AG04449 (cell line): ENCODE measurements at places on chromosomes 2 and 18.

DNA sequence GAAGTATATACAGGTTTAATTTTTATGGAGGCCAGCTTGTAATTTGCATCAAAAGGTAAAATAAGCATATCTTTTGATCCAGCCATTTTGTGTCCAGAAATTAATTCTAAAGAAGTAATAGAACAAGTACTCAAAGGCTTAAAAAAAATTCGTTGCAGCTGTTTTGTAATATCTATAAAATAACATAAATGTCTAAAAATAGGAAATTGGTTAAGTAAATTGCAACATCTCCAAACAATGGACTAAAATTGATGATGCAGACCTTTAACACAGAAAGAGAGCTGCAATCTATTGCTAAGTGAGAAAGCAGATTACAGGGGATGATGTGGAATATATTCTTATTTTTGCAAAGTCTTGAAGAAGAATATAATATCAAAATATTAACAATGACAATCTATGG, 19.4 kb downstream of the AAK1 start:
- no peak for DNase-seq

- no peak for DNase-seq
Measured at GRCh38 chr2:11179196-11179595, 23.9 kb downstream of the SLC66A3 start.

DNA sequence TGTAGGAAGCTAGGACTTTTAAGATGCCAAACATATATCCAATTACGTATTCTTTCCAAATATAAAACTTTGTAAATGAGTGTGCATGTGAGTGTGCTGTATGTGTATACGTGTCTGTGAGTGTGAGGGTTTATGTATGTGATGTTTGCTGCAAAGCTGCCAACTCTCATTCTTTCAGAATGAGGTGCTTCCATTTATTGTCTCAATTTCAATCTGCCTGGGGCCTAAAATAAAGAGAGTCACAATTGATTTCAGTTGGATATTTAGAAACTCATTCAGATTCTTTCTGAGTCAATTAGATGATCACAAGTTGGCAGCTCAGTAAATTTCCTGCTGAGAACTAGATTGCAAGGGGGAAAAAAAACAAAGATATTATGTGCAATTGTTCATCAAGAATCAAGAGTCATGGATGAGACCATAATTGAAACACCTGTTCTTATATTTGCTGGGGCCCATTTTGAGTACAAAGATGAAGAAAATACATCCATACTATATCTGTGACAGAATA, 621.2 kb upstream of the ACVR2A start:
- no peak for DNase-seq

GRCh38 chr18:62455222-62455621, 67.6 kb upstream of the ZCCHC2 start:
- no peak for DNase-seq

DNA sequence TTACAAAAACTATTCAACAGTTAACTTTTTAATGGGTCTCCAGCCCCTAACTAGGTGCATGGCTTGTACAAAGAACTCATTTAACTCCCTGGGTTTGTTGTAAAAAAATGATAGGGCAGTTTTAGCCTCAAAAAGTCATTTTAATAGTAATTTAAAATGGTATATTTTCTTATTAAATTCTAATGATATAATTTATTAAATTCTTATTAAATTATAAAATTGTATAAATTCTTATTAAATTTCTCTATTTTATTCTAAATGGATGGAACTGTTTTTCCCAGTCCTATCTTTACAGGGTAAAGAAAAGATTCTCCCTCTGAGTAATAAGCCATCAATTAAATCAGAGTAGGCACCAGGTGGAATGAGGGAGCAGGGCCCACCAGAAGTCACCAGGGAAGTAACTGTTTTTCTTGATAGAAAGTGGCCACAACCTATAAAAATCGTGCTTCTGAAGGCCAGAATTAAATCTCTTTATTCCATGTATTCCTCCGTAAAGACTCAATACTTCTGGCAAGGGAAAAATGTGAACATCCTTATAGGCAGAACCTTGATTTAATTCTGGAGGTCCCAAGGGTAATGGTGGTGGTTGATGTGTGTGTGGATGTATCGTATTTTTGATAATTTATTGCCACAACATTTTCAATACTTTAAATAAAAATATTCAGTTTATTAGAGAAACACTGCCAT, 814 bp downstream of the FKBP7 start:
- DNase-seq = no peak

GRCh38 chr18:57910817-57911216, 107.7 kb upstream of the ATP8B1 start:
- no peak for DNase-seq

GRCh38 chr2:68727683-68728375, 6.8 kb upstream of the ARHGAP25 start:
- DNase-seq = no peak
